ENCODE measurements at places on chromosomes 7 and 10. TPM values are rescaled to one million over a fixed set of nuclear protein-coding genes. Genes with fewer than 3 reads are reported as not detected.

TMEM140 gene
- 41.7 TPM for total RNA-seq

PRSS58 gene
- not detected for total RNA-seq

ADAM8 gene
- total RNA-seq = 2.1 TPM

PWWP2B gene
- total RNA-seq = 75.3 TPM

FGL2 gene
- total RNA-seq = 31.3 TPM

HKDC1 gene
- total RNA-seq = not detected

CALCR gene
- 0.08 TPM for total RNA-seq

ECHS1 gene
- 169 TPM for total RNA-seq

- no peak overlapping the region for H3K4me3 ChIP-seq
- H3K27ac ChIP-seq = no peak overlapping the region
- H3K4me1 ChIP-seq = no peaks in the 10 kb centered on the region
- H3K36me3 ChIP-seq = no peaks in the 10 kb centered on the region
- DNase-seq = no peak
- H3K27me3 ChIP-seq = no peaks in the 10 kb centered on the region
Measured at GRCh38 chr7:78191475-78192079, 393.0 kb downstream of the PHTF2 start.

- H3K36me3 ChIP-seq = no peaks in the 10 kb centered on the region
- no peaks in the 10 kb centered on the region for H3K27me3 ChIP-seq
- no peak overlapping the region for H3K27ac ChIP-seq
- peaks cover 9% of the 10 kb centered on the region for H3K4me1 ChIP-seq
Measured at GRCh38 chr10:4067531-4067930, 282.5 kb upstream of the KLF6 start.

GRCh38 chr7:4781366-4782069, 6.1 kb downstream of the AP5Z1 start:
- no peak overlapping the region for H3K4me3 ChIP-seq
- no peaks in the 10 kb centered on the region for H3K36me3 ChIP-seq
- no peaks in the 10 kb centered on the region for H3K27me3 ChIP-seq
- H3K4me1 ChIP-seq = peaks cover 19% of the 10 kb centered on the region

DNA sequence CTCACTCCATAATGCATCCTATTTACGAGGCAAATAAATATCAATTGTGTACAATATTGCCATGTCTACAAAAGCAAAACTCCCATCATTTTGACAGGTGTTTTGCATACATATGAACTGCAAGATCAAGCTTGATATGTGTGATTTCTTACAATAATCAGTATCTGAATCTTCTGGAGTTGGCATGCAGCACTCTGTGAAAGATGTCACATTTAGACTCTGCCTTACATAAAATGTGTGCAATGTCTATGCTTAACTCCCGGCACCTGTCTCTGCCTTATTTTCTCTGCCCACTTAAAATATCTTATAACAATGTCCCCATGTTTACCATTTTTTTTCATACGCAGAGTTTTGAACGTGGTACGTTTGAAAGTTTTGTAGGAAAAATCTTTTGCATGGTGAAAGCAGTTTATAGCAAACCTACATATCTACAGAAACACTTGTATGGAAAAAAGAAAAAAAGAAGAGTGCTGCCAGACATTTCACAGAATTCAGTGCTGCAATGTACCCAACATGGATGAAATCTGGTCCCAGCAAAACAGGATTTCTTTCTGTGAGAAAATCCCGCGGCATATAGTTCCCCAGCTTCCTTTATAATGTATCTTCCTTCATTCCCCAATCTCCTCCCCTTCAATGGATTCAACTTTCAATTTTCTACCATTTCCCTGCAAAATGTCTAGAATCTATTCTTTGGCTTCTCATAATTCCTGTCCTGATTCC, 114.1 kb upstream of the NRP1 start:
- H3K27me3 ChIP-seq = no peaks in the 10 kb centered on the region
- H3K4me3 ChIP-seq = no peak overlapping the region
- DNase-seq = no peak
- H3K36me3 ChIP-seq = no peaks in the 10 kb centered on the region

- no peaks in the 10 kb centered on the region for H3K27me3 ChIP-seq
- H3K4me3 ChIP-seq = no peak overlapping the region
- H3K4me1 ChIP-seq = no peaks in the 10 kb centered on the region
Measured at GRCh38 chr10:33780961-33781360, 446.5 kb upstream of the NRP1 start.

GRCh38 chr7:54546081-54546985, 4.2 kb downstream of the VSTM2A start:
- peaks cover 4% of the 10 kb centered on the region for H3K4me1 ChIP-seq
- no peaks in the 10 kb centered on the region for H3K36me3 ChIP-seq
- peaks cover 13% of the 10 kb centered on the region for H3K27me3 ChIP-seq
- no peak for DNase-seq

DNA sequence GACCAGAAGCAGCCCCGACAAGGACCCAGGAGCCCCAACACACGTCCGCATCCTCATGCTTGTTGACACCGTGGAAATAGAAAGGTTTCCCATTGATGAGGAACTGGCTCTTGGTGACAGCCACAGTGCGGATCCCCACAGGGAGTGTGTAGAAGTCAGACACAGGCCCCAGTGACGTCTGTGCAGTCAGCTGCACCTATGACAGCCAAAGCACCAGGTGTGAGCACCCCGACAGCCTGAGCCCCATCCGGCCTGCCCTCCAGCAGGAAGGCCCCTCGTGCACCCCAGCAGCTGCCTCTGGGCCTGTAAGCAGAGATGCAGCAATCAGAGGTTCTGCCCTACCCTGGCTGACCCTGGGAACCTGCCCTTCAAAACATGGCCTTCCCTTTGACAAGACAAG, 7.1 kb downstream of the GUSB start:
- H3K4me1 ChIP-seq = no peaks in the 10 kb centered on the region
- DNase-seq = no peak
- H3K27ac ChIP-seq = no peak overlapping the region
- H3K27me3 ChIP-seq = no peaks in the 10 kb centered on the region
